ENCODE measurements at places on chromosomes 12 and 14.

DNA sequence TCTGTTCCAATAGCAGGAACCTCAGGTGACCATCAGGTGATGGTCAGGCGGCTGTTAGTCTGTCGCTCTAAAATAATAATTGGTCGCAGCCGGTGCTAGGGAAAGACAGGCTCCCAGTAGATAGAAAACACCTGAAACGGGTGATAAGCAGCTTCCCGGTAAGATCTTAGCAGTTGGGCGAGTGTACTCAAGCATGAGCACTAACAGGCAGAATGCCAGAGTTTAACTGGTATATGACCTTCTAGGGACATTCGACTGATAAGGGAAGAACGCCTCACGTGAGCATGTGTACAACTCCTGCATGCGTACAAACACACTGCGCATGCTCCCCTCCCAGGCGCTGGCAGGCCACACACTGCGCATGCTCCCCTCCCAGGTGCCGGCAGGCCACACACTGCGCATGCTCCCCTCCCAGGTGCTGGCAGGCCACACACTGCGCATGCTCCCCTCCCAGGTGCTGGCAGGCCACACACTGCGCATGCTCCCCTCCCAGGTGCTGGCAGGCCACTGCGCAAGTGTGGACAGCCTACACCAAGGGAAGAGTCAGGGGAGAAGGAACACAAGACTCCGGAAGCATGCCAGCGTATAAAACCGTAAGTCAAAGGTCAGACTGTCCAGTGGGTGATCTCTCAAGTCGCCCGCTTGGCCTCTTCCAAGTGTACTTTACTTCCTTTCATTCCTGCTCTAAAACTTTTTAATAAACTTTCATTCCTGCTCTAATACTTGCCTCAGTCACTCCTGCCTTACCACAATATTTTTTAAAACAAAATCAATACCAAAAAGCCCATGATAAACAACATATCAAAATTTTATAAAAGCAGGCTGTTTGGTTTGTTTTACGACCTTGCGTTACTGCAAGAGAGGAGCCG, 24.5 kb downstream of the GPRC5D start:
- no peak for DNase-seq

DNA sequence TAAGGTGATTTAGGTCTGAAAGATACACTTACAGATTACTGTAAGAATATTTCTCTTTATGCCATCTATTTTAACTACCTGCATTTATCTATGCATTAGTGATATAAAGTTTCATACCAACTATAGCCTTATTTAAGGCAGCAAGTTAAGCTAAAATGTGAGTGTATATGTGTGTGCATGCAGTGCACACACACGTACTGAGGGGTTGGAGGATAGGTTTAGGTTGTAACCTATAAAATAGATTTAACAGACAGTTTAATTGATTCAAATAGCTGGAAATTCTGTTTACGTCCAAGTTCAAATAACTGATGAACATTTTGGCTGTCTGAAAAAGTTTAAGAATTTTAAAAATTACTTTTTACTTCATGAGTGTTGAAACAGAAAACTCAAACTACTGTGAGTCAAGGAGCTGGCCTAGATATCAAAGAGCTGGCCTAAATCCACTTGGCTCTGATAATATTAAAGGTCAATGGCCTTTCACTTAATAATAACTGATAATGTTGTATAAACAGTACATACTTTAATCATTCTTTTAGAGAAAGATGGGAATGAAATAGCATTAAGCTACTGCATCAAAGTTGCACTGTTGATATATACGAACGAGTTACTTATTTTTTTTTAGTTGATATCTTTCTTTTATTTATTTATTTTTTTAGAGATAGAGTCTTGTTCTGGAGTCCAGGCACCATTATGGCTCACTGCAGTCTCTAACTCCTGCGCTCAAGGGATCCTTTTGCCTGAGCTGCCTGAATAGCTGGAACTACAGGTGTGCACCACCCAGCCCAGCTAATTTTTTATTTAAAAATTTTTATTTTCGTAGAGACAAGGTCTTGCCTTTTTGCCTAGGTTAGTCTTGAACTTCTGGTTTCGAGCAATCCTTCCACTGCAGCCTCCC, 13.8 kb upstream of the KCNJ8 start:
- no peak for DNase-seq

DNA sequence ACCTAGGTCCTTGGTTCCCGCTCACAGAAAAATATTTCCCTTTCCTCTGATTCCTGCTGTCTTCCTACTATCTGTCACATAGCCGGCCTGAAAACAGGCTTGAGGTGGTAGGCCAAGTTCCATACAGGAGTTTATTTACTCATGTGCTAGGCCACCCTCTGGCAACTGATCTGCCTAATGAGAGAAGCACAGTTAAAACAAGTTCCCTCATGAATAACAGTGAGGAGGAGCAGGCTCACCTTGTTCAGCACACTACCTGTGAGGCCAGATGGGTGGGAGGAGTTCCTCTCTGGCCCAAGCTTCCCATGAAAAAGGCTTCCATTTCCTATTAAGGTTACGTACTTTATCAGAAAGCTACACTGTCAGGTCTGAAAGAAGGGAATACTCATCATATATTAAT, 206.0 kb downstream of the MYRFL start:
- no peak for DNase-seq

- DNase-seq = no peak
Measured at GRCh38 chr12:11564984-11565651, 84.4 kb upstream of the ETV6 start.

DNA sequence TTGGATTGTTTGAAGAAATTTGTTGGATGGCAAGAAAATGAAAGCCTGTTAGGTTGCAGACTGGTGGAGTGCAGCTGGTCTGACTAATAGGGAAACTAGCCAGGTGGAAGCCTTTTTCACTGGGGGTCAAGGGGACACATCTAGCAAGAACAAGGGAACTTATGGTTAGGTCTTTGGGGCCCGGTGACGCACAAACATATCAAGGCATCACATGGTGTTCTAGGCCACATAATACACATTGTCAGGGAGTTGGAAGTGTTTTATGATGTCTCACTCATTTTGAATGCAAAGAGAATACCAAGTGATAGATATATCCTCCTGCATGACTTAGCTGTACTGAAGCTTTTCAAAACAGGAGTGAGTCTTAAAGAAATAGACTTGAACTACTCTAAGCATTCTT, 351.2 kb downstream of the KCNH5 start:
- no peak for DNase-seq

DNA sequence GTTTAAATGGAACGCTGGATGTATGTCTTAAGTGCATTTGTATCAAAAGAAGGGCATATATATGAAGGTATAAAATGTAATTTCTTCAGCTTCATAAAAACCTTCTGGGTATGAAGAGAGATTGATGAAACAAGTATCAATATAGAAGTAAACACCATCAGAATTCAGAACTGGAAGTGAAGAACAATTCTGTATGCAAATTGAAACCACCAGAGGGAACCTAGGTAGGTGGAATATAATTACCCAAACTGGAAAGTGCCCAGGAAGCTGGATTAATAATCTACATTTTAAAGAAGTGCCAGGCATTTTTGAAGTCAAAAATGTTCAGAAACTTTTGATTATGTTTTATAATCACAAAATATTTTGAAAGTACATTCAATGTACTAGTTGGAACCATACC, 336.2 kb upstream of the GARIN6 start:
- no peak for DNase-seq
